ENCODE measurements at places on chromosomes 2 and 18. TPM values are rescaled to one million over a fixed set of nuclear protein-coding genes. Genes with fewer than 3 reads are reported as not detected.

LRRTM1 gene
- not detected for total RNA-seq

HOXD11 gene
- not detected for total RNA-seq

SLC9A4 gene
- not detected for total RNA-seq

NEMP2 gene
- 3.1 TPM for total RNA-seq

RESP18 gene
- total RNA-seq = not detected

SERPINB2 gene
- 6.5 TPM for total RNA-seq
